Stimulated activated CD4-positive, alpha-beta T cell treated with anti-CD3 and anti-CD28 coated beads, Interleukin-1b, Interleukin-23, amount 100 ng/mL, for 48 hours (primary cell): ENCODE measurements at places on chromosomes 16 and 17.
A peak's percentile ranks its signal among the peaks of the same experiment; 100 is the strongest.

DNA sequence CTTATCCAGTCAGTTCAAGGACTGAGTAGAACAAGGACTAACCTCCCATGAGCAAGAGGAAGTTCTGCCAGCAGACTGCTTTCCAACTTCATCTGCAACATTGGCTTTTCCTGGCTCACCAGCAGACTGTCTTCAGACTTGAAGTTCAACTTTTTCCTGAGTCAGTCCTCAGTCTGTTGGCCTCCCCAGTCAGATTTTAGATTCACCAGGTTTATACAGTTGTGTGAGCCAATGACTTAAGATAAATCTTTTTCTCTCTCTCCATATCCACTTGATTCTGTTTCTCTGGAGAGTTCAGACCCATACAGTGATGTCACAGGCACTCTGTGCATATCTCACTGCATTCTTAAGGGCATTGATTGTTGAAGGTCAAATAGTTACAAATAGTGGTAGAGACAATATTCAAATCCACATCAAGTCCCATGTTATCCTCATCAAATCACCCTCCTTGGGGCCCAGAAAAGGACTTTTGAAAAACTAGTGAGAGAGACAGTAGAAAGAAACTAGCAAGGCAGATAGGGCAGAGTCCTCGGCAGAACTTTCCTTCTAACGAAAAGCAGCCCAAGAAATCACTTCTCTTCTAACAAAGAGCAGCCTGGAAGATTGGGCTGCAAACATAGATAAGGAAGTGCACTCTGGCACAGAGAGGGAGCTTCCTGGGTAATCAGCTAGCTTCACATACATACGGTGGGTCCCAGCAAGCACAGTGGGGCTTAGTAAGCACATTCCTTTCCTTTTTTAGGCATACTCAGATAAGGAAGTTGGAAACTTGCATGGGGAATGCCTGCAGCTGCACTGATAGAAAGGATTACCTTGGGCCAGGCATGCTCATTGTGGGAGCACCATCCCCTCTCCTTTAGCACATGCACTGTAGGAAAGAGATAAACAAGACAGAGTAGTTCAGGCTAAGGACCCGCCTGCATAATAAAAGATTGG is 132.3 kb upstream of the FAM20A start:
- DNase-seq = no peak

DNA sequence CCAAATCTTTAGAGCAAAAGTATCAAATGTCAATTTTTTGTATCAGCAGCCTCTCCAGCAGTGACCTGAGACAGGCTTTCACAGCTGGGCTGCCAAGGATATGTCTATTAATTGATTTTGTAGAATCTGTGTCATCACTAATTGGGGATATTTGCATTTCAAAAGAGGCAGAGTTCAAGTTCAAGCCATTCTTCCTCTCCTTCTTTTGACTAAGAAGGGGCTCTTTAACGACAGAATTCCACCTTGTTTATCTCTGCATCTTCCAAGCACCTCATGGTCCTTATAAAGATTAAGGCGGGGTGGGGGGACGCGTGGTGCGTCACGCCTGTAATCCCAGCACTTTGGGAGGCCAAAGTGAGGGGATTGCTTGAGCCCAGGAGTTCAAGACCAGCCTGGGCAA is 15.2 kb upstream of the BHLHA9 start:
- no peak for DNase-seq

DNA sequence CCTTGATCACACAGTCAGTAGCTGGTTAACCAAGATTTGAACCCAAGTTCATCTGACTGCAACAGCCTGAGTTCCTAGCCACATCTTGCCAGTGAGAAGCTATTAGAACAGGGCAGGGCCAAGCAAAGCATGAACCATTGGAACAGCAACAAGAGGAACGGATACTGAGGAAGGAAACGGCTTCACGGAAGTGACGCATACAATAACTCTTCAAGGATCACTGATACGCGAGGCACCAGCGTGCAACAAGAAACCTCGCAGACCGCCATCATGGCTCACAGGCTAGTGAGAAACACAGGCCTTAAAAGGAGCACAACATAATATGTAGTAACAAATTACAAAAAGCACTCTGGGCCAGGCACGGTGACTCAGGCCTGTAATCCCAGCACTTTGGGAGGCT is 114.9 kb downstream of the CDYL2 start:
- no peak for DNase-seq

GRCh38 chr16:4330277-4330874 is 14.5 kb downstream of the GLIS2 start:
- peak; percentile 60 for DNase-seq

DNA sequence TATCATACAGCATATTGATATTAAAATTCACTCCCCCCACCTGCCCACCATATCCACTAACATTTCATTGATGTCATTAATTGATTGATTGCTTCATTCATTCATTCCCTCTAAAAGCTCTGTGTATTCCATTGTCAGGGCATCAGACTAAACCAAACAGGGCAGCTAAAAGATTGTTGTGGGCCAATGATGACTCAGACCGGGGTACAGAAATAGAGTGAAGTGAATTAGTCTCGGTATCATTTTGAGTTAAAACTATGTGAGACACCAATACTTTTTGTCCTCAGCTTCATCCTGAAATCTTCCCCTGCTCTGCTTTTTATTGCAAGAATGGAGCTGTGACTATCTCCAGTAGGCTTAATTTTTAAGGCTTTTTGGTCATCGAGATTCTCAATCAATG is 868.3 kb downstream of the CDH11 start:
- no peak for DNase-seq

DNA sequence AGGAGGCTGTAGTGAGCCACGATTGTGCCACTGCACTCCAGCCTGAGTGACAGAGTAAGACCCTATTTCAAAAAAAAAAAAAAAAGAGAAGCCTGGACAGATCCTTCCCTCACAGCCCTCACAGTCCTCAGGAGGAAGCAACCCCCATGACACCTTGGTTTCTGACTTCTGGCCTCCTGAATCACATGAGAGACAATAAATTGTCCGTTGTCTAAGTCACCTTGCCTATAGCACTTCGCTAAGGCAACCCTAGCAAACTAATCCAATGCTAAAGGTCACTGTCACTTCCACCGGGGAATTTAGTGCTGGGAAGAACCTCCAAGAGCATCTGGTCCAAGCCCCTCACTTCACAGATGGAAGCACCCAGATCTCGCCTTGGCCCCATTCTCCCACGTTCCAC is 18.9 kb upstream of the SLC39A11 start:
- DNase-seq = no peak

DNA sequence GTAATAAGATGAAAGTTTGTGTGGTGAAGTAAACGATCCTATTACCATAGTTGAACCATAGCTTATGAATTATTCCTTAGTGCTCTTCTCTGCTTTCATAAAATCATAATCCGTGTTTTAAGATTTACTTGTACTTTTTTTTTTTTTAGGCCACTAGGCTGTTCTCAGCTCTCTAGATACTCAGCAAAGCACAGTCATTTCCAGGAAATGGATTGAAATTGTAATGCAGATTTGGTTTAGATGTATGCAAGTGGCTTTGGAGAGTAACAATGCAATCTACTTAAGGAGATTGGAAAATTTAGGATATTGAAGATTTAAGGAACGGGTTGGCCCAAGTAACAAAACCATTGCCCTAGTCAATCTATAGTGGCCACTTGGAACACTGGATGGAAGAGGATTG is 125.1 kb downstream of the PITPNC1 start:
- DNase-seq = no peak

- no peak for DNase-seq
Observed at GRCh38 chr16:2468725-2469398, 2.2 kb upstream of the NTN3 start.
